CD4-positive, alpha-beta T cell treated with Interleukin-15 for 1 hour (primary cell): ENCODE measurements at places on chromosomes 11 and 22.

DNA sequence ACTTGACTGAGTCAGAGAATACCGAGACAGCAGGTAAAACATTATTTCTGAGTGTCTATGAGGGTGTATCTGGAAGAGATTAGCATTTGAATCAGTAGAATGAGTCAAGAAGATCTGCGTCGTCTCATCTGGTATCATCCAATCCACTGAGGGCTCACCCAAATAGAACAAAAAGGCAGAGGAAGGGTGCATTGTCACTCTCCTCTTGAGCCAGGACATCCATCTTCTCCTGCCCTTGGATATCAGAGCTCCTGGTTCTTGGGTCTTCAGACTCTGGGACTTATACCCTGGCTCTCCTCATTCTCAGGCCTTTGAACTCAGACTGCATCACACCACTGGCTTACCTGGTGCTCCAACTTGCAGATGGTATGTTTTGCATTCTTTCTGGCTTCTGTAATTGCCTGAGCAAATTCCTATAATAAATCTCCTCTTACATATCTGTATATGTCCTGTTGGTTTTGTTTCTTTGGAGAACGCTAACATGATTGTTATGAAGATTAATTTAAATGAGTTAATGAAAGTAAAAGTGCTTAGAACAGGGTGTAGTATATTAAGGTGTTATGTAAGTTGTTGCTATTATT, 49.3 kb downstream of the ME3 start:
- DNase-seq: no peak

DNA sequence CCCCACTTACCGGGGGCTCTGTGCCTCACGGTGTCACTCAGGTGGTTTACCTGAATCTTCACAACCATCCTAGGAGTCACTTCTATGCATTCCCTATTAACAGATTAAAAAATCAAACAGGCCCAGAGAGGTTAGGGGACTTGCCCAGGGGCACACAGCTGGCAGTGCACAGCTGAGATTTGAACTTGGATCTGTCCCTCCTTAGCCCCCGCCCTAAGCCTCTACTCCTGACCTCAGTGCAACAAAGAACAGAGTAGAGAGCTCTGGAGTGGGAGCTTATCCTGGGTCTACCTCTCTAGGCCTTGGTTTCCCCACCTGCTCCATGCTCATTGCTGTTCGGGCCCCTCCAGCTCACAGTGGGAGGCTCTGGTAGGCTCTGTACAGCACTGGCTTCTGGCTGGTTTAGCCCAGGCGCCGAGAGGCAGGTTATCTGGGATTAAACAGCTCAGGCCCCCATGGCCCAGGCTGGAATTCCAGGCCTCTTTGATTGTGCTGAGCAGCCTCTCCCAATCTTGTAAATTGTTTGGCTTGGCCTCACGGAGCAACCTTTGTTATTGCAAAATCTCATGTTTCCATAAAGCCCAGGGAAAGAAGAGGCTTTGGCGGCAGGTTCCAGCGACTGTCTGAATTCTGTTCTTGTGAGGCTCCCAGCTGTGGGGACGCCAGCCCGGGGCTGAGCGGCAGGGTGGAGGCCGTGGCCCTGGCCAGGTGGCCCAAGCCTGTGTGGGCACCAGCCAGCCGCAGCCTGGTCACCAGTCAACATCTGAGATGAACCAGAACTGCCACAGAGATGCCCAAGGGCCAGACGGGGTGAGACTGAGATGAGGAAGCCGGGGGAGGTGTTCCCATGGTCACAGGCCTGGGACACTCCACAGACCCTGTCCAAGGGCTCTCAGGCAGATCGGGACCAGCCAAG, 28.9 kb upstream of the SHISAL1 start:
- no peak for DNase-seq

- DNase-seq: peak; percentile 45
Measured at GRCh38 chr11:119533921-119534736, 111.2 kb upstream of the THY1 start.

DNA sequence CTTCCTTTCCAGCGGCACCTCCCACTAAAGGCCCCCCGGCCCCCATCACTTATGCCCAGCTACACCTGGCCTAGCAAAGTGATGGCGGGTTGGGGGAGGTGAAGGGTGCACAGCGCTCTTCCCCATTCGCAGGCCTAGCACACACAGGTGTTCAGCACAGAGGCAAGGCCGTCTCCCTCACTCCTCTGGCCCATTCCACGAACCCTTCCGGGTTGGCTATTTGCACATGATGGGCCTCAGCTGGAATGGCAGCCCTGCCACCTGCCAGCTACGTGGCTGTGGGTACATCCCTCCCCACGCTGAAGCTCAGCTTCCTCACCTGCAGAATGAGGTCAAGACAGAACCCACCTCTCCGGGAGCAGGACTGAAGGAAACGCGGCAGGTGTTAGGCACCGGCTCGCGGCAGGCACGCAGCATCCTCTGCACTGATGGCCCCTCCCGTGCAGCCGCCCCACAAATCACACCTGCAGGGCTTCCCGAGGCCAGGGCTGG, 4.8 kb downstream of the KIAA0930 start:
- DNase-seq: no peak

GRCh38 chr22:49437956-49438355, 389.7 kb downstream of the BRD1 start:
- no peak for DNase-seq

- no peak for DNase-seq
Measured at GRCh38 chr22:39296981-39297489, 22.4 kb downstream of the RPL3 start.

DNA sequence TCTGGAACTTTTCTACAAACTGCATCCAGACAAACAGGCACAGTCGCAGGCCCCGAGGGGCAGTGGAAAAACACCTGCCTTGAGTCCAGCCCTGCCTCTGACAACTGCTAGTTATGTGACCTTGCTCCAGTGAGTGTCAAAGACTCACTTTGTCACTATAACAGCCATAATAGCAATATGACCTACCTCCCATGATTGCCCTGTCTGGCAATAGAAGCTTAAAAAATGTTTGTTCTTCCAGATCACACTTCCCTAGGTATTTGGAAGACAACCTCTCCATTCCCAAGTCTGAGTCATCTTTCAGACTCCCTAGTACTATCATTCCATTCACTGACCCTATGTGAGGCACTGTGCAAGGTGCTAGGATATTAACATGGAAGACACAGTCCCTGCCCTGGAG, 74.5 kb downstream of the RPL27A start:
- DNase-seq: no peak

DNA sequence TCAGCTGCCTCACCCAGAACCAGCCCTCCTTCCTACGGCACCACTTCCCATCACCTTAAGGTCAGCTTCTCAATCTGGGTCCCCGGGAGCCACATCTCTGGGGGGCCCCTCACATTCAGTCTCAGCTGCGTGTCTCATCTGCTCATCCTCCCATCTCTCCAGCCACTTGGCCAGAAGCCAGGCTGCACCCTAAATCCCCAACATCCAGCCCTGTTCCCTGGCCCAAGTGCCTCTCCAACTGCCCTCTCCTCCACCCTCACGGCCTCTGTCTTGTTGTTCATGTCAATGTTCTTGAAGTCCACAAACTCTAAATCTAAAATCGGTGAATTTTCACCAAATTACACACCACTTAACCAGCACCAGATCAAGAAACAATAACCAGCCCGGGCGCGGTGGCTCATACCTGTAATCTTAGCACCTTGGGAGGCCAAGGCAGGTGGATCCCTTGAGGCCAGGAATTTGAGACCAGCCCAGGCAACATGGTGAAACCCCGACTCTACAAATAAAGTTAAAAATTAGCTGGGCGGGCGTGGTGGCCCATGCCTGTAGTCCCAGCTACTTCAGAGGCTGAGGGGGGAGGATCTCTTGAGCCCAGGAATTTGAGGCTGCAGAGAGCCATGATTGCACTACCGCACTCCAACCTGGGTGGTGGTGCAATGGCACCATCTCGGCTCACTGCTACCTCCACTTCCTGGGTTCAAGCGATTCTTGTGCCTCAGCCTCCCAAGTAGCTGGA, 33.7 kb downstream of the A4GALT start:
- DNase-seq: no peak

DNA sequence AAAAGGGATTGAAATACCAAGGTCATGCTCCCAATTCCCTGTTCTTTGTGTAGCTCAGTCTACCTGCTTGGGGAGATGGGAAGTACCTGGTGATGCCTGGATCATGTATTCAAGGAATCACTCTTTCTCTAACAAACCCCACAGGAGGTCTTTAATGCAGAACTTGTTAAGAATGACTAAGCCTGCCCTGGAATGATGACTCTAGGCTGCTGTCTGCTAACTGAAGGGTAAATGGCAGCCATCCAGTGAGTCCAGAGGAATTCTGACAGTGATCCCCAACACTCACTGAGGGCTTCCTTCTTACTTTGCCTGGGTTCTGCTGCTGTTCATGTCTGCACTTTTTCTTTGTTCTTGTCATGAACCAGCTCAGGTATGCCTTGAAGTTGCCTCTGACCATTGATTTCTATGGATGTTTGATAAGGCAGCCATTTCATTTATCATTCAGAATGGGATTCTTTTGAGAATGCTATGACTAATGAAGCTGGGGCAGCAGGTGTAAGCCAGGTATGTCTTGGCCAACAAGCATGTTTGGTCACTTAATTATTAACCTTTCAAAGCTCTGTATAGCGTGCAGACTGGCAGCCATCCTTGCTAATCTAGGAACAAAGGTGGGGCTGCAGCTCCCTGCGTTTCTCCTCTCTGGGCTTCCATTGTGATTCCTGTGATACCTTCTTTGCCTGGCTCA, 11.4 kb downstream of the PRSS23 start:
- no peak for DNase-seq

- peak; percentile 97 for DNase-seq
Measured at GRCh38 chr11:536841-537621, at the start of gene LRRC56. LRRC56 (plus strand) TSS chr11:537527; CDS start chr11:540685, 3,158 bp downstream.

GRCh38 chr22:46537225-46537945, at the start of gene CELSR1:
CELSR1 (minus strand) TSS chr22:46537620; CDS start chr22:46537170, 450 bp downstream.
- DNase-seq: no peak

- DNase-seq: no peak
Measured at GRCh38 chr11:128796270-128796669, 70.8 kb downstream of the KCNJ1 start.

DNA sequence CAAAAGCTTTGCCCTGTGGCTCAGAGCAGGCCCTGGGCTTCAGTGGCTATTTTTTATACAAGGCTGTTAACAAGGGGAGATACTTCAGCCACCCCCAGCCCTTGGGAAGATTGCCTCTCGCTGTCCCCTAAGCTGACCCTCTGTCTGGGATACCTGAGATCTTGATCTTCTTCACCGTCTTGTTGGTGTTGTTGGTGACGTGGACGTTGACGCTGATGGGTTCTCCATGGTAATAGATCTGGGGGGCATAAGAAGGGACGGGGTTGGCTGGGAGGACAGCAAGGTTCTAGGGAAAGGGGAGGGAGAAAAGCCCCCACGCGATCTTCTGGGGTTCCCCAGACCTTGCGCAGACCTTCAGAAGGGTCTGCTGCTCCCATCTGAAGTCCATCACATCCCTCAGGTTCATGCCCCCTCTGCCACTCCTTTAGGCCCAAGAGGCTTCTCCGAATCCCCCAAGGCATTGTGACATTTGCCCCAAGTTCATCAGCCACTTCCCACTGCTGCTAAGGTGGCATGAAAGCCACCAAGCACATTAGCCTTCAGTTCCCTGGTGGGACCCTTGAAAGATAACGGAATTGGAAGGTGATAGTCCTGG, 36.7 kb downstream of the TPBGL start:
- peak; percentile 6 for DNase-seq

DNA sequence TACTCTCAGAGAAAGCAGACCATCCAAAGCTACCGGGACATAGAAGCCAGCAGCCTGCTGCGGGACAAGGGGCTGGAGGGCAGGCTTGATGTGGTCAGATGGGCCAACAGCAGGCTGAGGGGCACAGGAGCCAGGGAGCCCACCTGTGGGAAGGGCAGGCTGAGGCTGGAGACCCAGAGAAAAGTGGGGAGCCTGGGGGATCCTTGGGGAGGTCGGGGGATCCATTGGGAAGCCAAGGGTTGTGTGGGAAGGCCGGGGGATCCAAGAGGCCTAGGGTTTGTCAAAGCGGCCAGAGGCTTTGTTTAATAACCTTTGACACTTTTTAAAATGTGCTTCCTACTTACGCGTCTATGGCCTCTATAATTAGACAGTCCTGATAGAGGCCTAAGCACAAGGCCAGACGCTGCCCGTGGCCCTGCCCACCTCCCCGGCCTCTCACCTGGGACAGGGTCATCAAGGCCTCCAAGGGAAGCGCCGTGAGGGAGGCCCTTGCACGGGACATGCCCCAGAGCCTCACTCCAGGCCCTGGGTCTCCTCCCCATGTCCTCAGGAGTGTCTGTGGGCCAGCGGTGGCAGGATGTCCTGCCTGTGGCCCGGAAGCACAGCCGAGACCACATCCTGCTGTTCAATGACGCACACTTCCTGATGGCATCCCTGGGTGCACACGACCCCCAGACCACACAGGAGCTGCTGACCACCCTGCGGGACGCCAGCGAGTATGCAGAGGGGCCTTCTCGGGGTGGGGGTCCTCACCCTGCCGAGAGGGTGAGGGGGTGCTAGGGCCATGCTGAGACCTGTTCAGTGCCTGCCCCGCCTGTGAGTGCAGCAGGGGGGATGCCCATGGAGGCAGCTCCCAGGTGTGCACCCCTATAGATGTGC, 8.6 kb upstream of the GTSE1 start:
- DNase-seq: peak; percentile 68

- DNase-seq: no peak
Measured at GRCh38 chr22:22048318-22048942, 65.8 kb upstream of the TOP3B start.

GRCh38 chr11:41283191-41283930, 176.1 kb downstream of the LRRC4C start:
- no peak for DNase-seq

GRCh38 chr22:29701155-29701999, 18.4 kb upstream of the CABP7 start:
- no peak for DNase-seq

DNA sequence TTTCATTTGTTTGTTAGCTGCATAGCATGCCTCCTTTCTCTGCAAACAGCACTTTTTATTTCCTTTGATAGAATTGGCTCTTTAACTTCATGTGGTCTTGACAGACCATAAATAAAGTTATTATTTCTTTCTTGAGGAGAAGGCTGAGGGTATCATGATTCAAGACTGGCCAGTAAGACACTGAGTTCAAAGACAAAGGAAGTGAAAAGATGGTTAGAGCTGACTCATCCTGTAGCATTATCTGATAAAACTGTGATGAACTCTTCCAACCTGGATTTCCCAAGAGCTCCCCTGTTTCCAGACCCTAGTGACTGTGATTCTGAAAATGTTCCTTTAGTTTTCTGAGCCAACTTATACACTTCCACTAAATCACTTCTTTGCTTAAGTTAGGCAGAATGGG, 179.3 kb upstream of the FAT3 start:
- no peak for DNase-seq
